Left lung (tissue), 14 donors: ENCODE measurements at places on chromosomes 3 and 15. TPM values are rescaled to one million over a fixed set of nuclear protein-coding genes. Genes with fewer than 3 reads are reported as not detected.

- DNase-seq = no peak
Measured at GRCh38 chr3:156483961-156484787, 70.7 kb downstream of the SSR3 start.

DNA sequence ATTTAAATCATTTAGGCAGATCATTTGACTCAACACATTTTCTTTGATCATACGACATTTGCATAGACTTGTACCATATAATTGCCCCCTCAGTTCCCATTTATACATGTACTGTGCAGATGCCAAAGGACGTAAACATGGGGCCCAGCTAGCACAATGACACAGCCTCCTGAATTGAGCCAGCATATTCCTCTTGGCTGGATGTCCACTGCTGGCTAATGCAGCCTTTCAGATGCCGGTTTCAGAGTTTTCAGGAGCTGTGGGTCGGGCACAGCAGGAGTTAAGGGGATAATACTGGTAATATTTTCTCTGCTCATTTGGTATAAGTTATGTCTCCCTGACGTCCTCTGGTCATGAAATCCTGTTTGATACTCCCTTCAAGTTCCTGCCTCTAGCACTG lies 39.4 kb downstream of the KAT2B start:
- DNase-seq = no peak

The MNS1 gene
- total RNA-seq = 4.1 TPM

DNA sequence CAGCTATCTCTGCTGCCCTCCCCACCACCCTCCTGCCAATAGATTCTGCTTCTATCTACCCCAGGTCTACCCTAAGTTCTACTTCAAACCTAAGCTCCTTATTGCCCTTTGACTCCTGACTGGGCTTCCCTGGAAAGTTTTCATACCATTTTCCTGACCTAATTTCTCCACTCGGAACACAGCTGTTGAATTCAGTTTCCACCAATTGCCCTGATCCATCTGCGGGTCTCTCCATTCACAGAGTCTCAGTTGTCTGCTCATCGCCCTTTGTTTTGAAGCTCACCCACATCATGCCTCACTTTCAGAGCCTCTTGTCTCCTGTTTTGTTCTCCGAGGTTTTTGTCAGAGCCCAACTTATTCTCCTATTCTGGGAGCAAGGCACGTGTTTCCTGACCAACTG lies 56.8 kb upstream of the ABI3BP start:
- DNase-seq = no peak

- no peak for DNase-seq
Measured at GRCh38 chr3:121063628-121064027, 155.6 kb downstream of the STXBP5L start.

DNA sequence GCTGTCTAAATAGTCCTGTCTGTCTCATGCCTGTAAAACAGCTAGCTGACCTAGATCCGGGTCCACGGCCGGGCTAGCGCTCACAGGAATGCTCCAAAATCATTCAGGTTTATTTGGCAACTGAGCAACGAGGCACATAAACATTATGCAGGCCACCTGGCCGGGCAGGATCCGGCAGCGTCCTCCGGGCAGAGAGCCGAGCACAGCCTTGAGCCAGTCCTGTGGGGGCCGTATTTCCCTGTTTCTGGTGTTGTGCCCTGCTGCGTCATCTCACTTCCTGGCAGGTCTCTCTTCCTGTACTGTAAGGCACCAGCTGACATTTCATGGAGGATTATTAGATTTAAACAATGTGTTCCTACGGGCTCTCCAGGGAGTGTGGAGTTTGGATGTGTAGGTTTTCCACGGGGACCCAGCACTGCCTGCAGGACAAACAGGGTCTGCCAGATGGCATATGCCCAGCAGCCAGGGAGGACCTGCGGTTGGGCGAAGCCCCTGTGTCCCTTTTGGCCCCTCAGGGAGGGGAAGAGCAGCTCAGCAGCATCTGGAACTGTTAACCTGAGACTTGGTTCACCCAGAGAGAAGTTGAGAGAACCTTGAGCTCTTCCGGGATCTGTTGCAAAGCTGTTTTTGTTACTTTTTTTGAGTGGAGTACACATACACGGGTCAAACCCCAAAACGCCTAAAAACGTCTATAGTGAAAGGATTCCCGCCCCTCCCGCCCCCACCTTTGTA lies 16.6 kb upstream of the LRRK1 start:
- peak; percentile 68 for DNase-seq

GRCh38 chr3:122793568-122794416 lies at the start of gene HSPBAP1:
TSS of gene HSPBAP1 (minus strand) at chr3:122793831. CDS start at chr3:122793680, 151 bp downstream.
- peak; percentile 93 for DNase-seq

GRCh38 chr3:71662056-71662455 lies 63.1 kb downstream of the EIF4E3 start:
- DNase-seq = no peak

The SAMMSON gene
- total RNA-seq = not detected

The ZDHHC19 gene
- 1.2 TPM for total RNA-seq

DNA sequence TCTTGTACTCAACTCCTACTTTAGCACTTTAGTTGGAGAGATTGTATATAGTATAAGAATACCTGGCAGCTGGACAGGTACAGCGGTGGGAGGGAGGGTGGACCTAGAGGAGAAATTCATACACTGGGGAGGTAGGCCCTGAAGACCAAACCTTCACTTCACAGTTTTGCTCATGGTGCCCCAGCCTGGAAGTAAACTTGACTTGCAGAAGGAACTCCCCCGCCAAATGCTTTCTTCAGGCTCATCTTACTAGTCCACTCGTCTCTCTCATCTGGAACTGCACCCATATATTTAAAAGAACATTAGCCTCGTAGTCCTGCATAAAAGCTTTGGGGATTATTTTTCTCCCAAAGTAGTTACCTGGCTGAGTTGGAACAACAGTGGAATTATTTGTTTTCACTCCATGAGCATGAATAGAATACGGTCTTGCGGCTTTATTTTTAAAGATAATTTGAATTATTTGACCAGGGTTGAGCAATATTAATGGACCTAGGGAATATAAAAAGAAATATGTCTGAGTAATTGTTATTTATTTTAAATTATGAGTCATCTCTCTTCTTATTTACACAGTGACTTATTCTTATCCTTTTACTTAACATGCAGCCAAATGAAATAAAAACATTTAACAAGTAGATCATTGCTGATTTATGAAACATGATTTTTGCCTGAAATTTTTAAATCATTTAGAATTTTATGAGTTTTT lies 25.5 kb upstream of the CP start:
- no peak for DNase-seq

GRCh38 chr15:40066589-40066988 lies 27.6 kb upstream of the SRP14 start:
- no peak for DNase-seq

The IFRD2 gene
- 55.0 TPM for total RNA-seq

DNA sequence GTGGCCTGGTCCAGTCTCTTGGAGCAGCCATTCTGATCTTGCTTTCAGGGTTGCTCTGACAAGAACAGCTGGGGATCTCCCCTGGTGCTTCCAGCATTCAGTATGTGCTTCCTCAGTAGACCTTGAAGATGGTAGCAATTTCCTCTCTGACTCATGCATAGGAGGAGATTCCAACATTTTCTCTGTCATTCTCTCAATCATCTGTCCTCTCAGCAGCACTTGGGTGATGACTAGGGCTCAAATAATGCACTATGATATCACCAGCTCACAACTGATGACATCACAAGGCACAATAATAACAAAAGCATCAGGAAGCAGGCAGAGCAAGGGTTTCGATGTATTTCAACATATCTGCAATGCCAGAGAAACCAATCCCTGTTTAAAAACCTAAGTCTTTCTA lies 52.7 kb downstream of the NFKBIZ start:
- no peak for DNase-seq

- DNase-seq = no peak
Measured at GRCh38 chr3:169362301-169362700, 301.2 kb downstream of the MECOM start.

GRCh38 chr3:5191555-5192304 lies 4.2 kb downstream of the EDEM1 start:
- DNase-seq = no peak

GRCh38 chr15:34759347-34759746 lies 4.5 kb upstream of the GJD2 start:
- no peak for DNase-seq

The ILDR1 gene
- 5.3 TPM for total RNA-seq

DNA sequence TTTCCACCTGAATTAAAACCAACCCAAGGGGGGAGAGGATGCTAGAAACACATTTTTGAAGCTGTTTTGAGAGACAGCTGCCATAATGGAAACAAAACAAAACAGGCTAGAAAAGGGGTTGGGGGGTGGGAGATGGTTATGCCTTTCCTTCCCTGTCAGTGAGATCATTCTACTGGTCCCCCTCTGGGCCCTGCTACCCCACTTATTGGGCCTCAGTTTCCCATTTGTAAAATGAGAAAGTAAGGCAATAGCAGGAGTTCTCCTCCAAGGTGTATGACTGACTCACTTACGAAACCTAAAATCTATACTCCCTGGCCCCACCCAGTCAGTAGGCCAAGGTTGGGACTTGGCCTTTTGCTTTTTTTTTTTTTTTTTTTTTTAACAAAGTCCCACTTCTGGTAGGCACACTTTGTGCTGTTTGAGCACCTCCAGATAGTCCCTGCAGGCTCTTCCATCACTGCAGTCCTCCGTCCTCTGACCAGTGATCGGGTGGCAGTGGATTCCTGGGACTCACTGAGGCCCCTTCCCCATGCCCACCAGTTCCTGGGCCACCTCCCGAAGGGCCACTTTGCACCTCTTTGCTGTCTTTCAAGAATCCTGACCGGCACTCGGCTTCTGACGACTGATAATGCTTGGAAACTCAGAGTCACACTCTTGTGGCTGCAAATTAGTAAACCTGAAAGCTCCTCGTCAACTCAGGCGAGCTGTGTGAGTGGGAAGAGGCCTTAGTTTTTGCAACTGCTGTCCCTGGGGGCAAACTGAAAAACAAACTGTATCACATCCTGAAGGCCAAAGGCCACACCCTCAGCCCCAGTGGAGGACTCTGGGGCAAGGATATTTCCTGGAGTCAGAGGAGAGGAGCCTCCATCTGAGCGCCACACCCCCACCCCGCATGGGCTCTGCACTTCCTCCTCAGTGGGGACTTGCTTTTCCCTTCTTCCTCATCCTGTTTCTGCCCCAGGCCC lies 6.7 kb upstream of the PSTPIP1 start:
- DNase-seq = peak; percentile 81

DNA sequence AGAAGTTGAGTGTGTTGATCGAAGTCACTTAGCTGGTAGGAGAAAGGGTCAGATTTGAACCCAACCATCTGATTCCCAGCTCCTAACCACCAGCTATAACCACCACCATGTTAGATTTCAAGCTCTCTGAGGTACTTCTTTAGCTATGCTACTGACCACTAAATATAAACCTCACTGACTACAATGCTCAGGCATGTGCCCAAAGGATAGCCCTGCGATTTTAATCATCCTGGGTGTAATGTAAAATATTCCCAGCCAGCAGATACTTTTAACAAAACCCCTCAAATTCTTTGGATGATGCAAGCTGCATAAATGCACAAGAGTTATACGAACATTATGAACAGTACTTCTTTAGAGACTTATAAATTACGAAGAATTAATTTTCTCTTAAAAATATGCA lies 115.2 kb upstream of the TSC22D2 start:
- DNase-seq = no peak

DNA sequence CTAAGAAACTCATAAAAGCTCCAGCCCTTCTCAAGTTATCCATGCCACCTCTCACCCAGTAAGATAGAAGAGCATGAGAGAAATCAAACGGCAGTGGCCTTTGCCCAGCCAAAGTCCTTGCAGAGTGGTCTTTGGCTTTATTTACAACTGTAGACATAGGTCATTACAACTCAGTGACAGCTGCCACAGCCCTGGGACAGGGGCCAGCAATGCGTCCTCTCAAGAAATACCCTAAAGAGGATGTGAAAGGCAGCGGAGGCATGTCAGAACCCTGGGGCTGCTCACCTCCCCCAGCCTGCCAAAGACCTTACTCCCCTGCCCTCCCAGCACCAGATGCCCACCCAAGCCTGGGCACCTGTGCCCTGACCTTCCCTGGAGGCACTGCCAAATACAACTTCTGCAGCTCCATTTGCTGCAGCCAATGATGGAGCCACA lies 6.3 kb downstream of the ACAA1 start:
- no peak for DNase-seq

GRCh38 chr3:128016502-128016901 lies 35.7 kb upstream of the SEC61A1 start:
- DNase-seq = no peak

GRCh38 chr3:179615458-179616173 lies 11.0 kb downstream of the NDUFB5 start:
- DNase-seq = no peak

The SLC15A2 gene
- 30.9 TPM for total RNA-seq

DNA sequence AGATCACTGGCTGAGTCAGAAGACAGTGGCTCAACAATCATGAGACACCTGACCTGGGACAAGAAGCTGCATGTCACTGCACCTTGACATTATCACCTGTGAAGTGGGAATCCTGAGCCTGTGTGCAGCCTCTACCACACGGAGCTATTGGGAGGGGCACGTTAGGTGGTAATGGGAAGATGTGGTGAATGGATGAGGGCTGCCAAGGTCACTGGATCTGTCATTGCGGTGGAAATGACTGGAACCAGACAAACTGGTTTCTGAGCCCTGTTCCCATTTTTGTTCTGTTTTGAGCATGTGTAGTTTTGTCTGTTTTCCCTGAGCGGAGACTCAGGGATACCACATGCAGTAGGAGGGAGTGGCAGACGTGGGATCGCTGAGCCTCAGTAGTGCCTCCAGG lies 235.5 kb downstream of the OPA1 start:
- no peak for DNase-seq

DNA sequence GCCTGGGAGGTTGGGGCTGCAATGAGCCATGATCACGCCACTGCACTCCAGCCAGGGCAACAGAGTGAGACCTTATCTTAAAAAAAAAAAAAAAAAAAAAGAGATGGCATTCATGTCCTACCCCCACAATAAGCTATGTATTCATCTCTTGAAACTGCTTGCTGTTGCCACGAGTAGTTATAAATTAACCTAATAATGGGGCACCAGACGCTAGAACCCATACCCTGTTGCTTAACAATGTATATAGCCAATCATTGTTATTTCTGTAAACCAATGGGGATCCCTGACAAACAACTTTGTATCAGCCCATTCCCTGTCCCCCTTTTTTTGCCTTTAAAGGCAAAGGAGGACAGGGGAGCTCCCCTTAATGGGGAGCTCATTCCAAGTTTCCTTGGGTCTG lies 2.8 kb upstream of the LACTB start:
- no peak for DNase-seq

- DNase-seq = peak; percentile 54
Measured at GRCh38 chr15:70153921-70154717, 56.4 kb upstream of the TLE3 start.

GRCh38 chr3:85161544-85161943 lies 202.8 kb downstream of the CADM2 start:
- DNase-seq = no peak

DNA sequence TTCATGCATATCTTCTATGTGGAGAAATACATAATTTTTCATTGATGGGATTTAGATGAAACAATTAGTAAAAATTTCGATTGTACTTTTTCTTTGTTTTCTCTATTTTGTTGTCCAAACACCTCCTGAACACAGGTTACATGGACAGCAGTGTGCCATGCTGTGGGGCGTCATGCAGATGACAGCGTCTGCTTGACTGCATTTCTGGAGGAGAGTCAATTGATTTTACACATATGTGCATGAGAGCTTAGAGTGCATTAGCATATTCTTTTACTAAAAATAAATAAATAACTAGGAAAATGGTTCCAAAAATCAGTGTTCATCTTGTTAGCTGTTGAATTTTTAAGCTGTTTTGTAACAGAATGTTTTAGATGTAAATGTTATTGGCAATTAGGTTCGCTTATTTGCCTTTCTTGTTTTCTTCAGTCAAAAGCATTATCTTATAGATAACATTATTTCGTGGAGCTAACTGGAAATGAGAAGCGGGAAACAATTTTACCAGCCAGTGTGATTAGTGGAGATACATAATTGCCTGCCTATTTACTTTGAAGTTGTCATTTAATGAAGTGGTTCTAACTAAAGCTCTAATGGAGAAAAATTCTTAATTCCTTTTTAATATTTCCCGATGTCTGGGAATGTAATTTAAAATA lies 82.7 kb upstream of the VGLL3 start:
- DNase-seq = peak; percentile 69

The AEN gene
- 18.8 TPM for total RNA-seq
